ENCODE measurements at places on chromosomes 1 and 21.

GRCh38 chr1:69171248-69171647 is 396.5 kb upstream of the LRRC7 start:
- no peak for DNase-seq

- DNase-seq: no peak
Measured at GRCh38 chr1:227370533-227371254, 52.4 kb upstream of the CDC42BPA start.

DNA sequence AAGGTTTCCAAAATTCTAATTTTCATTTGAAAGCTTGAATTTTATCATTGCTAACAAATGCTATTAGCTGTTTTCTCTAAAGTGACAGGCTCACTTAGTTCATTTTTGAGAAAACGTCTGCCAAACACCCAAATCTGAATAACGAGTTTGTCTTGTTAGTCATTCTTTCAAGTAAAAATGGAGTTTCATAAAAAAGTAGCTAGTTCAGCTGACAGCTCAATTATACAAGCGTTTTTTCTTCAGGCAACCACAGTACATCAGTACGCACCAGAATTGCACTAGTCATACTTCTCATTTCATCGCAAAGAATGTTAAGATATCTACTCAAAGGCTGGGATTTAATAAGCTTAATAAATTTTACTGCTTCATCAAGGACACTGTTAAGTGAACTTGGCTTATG is 72.3 kb upstream of the SLFNL1 start:
- no peak for DNase-seq

GRCh38 chr1:169426174-169426705 is 1.0 kb downstream of the CCDC181 start:
- no peak for DNase-seq

GRCh38 chr21:45541221-45542039 is 810 bp downstream of the SLC19A1 start:
- DNase-seq: peak; percentile 73

GRCh38 chr1:244918421-244919319 is 54.3 kb upstream of the HNRNPU start:
- DNase-seq: peak; percentile 58

DNA sequence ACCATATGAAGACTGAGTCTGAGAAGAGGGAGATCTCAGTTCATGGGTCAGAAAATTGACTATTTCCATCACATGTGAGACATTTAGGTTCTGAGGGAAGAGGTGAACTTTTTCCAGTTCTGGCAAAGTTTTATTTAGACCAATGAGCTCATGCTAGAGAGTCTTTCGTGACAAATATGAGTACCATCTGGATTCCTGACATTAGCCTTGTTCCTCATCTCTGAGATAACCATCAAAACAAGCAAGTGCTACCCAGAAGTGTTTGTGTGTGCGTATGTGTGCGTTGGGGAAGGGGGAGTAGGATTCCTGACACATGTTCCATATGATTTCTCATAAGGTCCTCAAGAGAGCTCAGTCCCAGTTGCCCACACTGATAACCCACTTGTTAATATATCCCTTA is 120.6 kb downstream of the FASLG start:
- no peak for DNase-seq

DNA sequence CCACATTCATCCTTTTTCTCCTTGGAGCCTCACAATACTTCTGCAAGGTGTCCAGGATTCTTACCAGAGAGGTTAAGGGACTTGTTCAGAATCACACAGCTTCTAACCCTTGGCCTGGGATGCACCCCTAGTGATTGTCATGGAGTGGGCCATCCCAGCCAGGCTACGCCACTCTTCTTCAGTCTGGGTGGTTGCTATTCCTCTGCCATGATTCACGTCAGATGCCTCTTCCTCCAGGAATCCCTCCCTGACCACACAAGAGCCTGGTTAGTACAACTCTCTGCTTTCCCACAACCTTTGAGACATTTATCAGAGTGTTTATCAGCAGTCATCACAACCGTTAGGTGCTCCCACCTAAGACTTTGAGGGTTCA is 121.8 kb downstream of the EPHB2 start:
- DNase-seq: no peak

DNA sequence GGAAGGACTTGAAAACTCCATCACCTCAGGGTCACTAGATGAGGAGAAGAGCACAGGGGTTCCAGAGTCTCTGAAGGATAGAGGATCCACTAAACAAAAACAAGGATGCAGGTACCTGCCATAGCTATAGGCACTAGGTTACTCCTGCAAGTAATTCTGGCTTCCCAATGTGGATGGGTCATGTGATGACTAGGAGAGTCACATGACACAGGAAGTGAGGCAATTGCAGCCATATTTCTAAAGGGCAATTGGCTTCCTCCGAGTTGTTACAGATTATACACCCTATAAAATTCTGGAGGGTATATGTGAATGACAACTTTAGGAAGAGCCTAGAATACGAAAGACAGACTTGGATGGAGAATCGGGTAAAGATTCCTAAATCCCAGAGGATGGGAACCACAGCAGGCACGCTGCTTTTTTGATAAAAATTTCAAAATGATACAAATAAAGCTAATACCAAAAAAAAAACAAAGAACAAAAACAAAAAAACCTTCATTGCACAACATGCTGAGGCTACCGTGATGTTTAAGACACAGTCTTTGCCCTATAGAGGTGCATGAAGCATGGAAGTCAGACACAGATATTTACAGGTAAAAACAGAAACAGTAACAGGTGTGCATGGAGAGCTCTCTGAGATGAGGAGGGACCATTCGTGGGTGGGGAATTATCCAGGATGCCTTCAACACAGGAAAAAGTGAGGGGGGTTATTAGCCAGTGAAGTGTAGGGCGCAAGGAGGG is 10.5 kb downstream of the MTX1 start:
- no peak for DNase-seq

GRCh38 chr1:184590163-184590750 is 164.4 kb downstream of the EDEM3 start:
- DNase-seq: no peak

DNA sequence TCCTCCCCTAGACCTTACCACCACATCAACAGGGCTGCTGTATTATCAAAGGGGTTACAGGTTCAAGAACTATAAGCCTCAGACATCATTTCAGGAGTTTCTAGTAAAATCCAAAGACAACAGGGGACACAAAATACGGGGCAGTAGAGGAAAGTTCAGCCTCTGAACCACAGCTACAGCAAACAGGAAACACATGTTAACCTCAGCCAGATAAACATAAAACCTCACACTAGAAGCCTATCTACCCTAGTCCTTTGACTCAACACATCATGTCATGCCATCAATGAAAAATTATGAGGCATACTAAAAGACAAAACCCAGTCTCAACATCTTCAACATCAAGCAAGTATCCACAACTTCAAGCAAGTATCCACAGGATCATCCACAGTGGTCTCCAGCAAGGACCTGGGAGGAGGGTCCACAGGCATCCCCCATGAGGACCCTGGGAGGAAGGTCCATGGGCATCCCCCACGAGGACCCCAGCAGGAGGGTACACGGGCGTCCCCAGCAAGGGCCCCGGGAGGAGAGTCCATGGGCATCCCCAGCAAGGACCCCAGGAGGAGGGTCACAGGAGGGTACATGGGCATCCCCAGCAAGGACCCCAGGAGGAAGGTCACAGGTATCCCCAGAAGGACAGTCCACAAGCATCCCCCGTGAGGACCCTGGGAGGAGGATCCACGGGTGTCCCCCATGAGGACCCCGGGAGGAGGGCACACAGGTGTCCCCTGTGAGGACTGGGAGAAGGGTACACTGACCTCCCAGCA is 440.0 kb downstream of the MATN1 start:
- no peak for DNase-seq

DNA sequence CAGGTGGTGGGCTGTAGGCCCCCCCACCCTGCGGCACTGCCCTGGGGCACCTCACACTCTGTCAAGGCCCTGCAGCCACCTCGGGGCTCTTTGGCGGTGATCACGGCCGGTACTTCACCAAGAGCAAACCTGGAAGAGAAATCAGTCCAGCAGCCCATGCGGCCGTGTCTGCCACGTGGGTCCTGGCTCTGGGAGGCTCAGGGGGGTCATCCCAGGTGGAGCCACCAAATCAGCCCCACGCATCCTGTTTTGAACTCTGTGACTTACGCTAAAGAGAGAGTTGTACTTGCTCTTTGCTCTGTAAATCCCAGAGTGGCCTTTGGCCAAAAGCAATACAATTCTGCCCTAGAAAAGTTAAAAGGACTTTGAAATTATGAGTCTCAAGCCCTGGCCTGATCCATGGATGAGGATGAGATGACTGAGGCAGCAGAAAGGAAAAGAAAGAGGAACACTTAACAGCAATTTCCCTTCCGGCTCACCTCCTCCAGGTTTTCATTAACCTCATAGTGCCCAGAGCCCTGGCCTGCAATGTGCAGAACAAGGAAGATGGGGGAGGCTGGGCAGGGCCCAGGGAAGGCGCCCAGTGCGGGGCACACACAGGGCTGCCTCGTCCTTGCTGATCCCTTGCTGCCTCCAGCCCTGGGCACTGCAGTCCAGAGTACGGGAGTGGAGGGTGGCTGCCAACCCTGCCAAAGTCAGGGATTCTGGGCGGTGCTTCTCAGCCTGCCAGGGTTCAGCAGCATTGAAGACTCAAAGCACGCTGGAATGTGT is 337.0 kb downstream of the MATN1 start:
- DNase-seq: no peak

DNA sequence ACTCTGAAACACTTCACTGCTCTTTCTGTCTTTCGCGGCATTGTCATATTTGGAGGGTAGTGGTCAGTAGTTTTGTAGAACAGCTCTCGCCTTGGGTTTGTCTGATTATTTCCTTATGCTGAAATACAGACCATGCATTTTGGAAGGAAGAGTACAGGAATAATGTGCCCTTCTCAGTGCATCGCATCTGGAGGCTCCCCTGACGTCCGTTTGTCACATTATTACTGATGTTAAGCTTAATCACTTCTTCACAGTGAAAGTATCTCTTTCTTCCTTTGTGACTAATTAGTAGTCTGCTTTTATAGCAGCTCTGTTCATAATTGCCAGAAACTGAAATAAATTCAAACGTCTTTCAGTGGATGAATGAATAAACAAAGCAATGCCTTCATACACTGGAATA is 85.7 kb upstream of the CXADR start:
- no peak for DNase-seq

DNA sequence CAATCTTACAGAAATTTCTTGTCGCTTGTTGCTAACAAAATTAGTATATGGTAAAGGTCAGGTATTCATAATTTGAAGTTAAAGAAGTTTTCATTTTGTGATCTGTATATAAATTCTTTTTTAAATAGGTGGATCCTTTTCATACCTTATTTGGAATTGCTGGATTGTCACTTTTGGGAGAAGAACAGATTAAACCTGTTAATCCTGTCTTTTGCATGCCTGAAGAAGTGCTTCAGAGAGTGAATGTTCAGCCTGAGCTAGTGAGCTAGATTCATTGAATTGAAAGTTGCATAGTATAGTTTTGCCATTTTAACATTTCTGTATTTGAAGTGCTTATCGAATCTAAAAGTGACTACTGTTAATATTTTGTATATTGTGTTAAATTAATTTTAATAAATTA is 2.3 kb upstream of the MSH4 start:
- DNase-seq: no peak

DNA sequence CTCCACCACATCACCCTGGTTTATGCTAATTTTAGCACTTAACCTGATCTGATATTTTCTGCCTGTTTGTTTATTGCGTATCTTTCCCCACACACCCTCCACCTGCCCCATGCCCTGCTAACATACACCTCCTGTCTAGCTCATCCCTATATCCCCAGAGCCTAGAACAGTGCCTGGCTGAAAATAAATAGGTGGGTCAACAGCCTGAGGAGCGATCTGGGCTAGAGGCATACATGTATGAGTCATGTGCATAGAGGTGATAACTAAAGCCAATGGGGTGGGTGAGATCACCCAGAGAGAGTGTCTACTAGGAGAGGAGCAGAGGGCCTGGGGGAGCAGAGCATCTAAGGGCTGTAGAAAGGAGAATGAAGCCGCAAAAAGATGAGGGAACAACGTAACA is 2.7 kb downstream of the HTR1D start:
- no peak for DNase-seq

DNA sequence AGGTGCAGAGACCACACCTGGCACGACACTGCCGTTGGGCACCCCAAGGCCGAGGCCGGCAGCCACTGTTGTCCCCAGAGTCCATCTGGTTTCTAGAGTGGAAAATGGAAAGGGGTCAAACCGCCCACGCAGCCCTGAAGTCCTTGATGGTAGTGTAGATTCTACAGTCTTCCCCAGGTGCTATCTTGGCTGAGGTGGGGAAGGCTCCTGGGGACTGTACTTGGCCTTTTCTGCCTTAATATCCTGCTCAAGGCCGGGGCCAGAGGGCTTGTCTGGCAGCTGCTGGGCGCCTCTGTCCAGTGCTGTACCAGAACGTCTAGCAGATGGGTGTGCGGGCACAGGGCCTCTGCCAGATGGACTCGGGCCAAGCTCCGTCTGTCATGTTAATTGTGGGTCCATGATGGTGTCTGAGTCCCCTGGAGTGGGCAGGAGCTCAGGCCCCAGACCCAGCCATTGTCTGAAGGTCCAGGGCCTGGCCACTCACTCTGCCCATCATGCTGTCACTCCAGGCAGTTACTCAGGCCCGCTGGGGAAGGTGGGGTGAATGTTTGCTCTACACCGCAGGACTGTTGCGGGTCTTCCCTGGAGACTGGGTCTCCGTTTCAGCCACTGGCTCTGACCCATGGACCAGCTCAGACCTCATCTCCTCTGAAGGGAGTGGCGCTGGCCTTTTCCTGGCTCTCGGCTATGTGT is 161.9 kb upstream of the COL6A1 start:
- DNase-seq: no peak

DNA sequence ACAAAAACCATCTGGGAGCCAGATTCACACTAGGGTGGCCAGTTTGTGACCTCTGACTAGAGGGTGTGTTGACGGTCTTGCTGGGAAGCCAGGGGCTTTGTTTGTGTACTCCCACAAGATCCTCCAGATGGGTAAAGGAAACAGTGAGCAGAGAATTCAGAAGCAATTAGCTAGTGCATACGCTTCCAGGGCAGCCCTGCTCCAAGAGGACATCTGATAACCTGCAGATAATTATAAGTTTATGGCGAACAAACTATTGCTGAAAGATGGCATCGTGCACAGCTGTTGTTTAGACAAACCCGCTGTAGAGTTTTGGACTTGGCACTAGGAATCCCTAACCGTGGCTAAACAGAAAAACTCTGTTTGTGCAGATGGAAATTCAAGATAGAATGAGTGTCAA is 326.4 kb downstream of the TGFB2 start:
- no peak for DNase-seq

- peak; percentile 80 for DNase-seq
Measured at GRCh38 chr21:23887725-23888306, 1719.5 kb downstream of the MRPL39 start.

DNA sequence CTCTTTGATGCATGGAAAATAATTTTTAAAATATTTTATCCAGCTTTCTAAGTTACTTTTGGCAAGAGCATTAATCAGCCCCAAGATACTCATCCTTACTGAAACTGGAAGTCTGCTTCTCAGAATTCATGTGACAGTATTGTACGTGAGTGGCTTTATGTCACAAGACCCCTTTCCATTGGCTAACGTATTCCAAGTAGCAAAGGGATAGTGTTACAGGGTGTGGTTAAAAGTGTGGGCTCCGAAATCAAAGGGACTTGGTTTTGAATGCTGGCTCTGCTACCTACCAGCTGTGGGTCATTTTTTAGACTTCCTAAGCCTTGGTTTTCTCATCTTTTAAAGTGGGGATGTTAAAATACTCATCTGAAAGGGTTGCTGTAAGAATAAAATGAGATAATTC is 91.7 kb downstream of the RHOU start:
- no peak for DNase-seq

Data from NAMALWA (cell line).